Activated CD4-positive, alpha-beta T cell treated with anti-CD3 and anti-CD28 coated beads for 4 hours (primary cell): ENCODE measurements at places on chromosomes 11 and 22.

DNA sequence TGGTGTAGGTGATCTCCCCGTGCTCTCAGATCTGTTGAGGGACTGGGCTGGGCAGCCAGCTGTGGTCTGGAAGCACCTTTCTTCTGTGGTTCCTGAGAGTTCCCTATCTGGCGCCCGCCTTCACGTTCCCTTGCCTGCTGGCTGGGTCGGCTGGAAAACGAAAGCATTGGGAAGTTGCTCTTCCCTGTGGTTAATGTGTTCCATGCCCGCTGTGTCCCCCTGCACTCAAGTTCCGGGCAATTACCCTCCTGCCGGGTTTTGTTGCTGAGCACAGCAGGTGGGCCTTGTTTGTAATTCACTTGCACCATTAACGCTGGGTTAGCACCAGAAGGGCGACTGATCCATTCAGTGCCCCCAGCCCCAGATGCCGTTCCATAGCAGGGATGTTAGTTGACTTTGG, 134.1 kb downstream of the GRIK4 start:
- DNase-seq: no peak

DNA sequence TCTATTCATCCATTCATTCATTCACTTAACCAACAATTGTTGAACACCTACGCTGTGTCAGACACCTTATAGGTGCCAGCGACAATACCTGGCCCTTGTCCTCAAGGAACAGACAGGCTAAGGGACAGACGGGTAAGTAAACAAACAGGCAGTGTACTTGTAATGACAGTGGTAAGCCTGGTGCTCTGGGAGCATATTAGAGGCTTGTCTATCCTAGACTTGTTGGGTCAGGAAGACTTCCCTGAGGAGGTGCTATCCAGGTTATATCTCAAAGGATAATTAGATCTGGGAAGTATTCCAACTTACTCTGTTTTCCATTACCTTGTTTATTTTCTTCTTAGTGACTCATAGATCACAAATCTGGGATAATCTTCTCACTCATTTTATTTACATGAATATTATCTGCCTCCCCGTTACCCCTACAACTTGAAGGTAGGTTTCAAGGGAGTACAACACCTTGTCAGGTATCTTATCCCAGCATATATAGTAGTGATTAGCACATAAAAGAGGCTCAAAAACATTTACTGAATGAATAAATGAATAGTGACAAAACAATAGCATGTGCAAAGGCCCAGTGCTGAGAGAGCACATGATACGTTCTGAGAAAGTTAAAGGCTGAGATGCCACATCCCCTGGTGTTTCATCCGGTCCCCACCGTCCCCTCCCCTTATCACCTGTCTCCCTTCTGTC, 75.3 kb upstream of the NCAM1 start:
- no peak for DNase-seq

DNA sequence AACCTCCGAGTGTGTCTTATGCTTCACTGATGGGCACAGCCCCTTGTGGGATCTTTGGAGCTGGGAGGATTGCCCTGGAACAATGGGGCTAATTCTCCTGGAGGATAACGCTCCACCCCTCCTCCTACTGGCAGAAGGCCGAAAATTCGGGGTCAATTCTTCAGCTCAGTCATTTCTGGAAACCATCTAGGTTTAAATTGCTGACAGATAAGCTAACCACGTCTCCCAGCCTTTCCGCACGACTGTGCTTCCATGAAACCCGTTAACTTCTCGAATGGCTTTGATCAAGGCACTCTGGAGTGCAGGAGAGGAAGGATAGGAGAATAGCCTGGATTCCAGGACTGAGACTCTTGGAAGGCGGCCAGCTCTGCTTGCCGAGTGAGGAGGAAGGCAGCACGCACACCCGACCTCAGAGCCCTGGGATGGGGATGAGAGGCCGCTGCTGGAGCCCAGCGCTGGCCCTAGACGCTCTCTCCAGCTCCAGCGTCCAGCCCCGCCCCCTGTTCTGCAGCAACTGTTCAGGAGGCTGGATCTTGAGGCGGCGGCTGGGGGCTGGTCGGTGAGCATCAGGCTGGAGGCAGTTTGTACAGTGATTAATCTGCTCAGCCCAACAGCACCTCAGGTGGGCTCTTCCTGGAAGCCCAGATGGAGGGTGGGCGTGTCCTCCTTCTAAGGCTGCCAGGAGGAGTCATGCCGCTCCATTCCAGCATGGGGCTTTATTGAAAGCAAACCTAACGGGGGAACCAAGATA, 176.7 kb upstream of the NCAM1 start:
- DNase-seq: no peak

GRCh38 chr11:69890476-69890875, 71.3 kb upstream of the FGF3 start:
- no peak for DNase-seq

GRCh38 chr11:14418801-14419417, 59.9 kb upstream of the RRAS2 start:
- DNase-seq: no peak

DNA sequence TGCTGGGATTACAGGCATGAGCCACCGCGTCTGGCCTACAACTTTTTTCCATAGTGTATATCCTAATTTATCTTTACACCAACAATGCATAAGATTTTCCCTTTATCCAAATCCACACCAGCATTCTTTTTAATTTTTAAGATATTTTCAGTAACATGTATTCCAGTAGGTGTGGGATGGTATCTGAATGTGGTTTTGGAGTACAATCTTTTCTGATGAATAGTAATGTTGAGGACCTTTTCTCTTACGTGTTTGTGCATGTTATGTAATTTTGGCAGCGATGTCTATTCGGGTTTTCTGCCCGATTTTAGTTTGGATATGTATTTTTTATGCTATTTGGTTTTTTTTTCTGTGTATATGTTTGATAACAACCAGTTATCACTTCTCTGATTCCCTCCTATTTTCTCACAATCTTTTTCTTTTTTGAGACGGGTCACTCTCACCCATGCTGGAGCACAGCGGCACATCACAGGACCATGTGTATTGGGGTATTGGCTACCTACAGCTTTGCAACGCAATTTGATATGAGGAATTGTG, 114.6 kb upstream of the GRK3 start:
- DNase-seq: no peak

DNA sequence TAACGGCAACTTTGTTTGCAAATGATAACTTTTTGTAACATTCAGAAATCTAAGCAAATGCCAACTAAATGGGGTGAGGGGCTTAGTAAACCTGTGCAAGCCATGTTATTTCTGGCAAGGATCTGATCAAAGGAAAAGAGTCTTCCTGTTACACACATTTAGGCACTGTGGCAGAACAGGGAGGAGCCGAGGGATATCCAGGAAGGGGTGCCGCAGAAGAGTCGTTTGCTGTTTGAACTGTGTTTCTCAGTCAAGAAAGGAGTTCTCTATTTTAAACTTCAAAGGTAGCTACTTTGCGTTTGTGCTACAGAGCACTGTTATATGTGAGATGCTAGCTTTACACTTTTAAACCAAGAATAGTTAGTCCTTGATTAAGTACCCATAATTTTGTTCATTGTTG, 175.5 kb downstream of the ETS1 start:
- DNase-seq: no peak

DNA sequence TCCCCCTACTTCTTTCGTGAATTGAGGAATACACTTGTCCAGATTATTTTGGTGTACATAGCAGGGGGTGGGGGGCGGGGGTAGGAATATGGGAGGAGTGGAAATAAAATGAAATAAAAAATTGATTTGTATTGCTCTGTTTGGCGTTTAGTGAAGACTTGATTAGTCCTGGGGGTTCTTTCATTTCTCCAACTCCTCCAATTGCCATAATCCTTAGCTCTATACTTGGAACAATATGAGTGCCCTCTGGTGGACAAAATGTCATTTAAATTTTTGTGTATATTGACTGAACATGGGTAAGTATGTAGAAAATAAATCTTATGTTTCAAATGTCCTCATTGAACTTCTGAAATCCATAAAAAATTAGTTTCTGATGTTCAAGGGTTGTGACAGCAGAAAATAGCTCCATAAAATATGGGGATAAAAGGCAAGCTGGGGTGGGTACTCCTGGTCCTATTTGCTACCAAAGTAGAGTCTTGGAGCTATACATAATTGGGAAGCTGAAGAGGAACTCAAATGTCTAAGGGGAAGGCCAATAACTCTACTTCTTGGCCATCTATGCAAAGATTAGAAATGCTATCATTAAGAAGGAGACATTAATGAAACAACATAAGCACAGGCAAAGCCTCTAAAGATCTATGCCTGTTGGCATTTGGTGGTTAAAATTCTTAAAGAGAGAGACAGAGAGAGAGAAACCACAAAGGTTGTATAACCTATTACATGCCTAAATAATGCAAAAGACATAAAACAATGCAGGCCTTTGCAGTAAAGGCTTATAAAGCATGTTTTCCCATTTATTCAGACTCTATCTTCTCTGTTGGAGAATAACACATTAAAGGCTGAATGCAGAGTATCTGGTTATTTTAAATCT, 421.6 kb downstream of the METTL15 start:
- DNase-seq: no peak

DNA sequence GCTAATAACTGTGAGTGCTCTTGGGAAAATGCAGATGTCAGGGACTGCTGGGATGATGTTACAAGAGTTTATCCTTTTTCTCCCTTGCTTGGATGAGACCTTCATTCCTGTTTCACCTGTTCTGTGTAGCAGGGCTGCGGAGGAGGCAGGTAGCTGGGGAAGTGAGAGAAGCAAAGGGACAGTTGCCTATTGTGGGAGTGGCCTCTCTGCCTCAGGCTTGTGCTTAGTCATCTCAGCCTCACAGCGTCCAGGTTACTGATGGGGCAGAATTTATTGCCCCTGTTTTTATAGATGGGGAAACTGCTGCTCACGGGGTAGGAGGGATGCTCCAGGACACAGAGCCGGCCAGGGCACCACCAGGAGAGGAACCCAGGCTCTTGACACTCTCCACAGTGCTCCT, 1.7 kb downstream of the STX3 start:
- DNase-seq: no peak

DNA sequence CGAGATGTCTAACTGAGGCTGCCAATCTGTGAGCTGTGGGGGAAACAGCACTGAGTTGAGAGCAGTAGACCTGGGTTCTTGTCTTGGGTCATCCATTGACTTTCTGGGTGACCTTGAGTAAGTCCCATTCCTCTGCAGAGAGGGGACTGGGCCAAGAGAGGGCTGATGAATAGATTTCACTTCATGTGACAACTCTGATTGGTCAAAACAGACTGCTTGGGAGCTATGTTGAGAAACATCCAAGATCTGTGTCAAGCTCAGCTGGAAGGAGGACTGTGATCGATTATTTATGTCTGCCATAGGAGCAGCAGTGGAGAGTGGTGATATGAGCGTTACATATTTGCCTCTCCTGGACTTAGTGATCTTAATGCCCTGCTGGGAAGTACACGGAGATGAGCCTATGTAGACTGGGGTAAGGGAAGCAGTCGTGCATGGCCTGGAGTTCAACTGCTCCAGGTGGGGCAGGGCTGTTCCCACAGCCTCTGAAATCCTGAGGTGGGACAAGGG, 47.7 kb downstream of the OTOG start:
- DNase-seq: no peak

GRCh38 chr11:7905961-7906429, 25.1 kb downstream of the OR10A6 start:
- no peak for DNase-seq

GRCh38 chr11:102724904-102725500, at the start of gene MMP8:
Gene MMP8, minus strand, starts transcription at chr11:102724954. Its CDS starts 99 bp downstream, at chr11:102724855.
- DNase-seq: no peak

GRCh38 chr11:65084598-65085375, 765 bp downstream of the ZFPL1 start:
- no peak for DNase-seq

GRCh38 chr22:39276440-39277141, 31.8 kb upstream of the PDGFB start:
- DNase-seq: no peak

DNA sequence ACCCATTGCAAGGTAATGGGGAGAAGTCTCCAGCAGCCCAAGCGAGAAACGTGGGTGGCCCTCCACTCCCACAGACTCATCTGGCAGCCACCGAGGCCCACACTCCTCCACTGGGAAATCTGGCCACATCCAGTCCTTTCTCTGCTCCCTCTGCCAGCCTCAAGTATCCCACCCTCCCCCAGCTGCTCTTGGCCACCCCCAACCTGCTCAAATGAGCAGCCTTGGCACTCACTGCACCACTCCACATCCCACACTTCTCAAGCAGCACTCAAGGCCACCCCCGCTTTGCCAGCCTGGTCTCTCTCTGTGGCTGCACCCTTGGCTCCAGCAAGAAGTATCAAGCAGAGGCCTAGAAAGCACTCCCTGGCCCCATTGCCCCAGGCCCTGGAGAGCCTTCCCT, 28.2 kb downstream of the SLC22A12 start:
- DNase-seq: no peak

DNA sequence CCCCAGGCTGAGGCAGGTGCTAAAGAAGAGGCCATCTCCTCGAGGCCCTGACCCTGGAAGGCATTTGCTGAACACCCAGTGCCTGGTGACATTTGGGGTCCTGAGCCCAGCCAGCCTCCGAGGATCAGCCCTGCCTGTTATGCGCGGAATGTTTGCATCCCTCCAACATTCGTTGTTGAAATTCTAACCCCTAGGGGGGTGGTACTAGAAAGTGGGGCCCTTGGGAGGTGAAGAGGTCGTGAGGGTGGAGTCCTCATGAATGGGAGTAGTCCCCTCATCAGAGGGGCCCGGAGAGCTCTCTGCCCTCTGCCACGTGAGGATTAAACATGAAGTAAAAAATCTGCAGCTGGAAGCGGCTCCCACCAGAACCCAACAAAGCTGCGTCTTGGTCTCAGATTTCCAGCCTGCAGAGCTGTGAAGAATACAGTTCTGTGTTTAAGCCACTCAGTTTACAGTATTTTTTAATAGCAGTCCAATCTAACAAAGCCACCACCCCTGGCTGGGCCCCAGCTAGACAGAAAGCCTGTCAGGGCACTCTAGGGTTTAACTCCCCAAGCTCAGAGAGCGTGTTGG, 35.3 kb upstream of the SEPTIN5 start:
- DNase-seq: no peak

DNA sequence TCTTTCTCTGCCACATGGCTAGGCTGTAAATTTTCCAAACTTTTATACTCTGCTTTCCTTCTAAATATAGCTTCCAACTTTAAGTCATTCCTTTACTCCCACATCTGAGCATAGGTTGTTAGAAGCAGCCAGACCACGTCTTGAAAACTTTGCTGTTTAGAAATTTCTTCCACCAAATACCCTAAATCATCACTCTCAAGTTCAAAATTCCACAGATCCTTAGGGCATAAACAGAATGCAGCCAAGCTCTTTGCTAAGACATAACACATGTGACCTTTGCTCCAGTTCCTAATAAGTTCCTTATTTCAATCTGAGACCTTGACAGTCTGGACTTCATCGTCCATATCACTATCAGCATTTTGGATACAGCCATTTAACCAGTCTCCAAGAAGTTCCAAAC, 749.9 kb downstream of the METTL15 start:
- no peak for DNase-seq

GRCh38 chr11:106477776-106478175, 400.3 kb downstream of the AASDHPPT start:
- no peak for DNase-seq
